ENCODE measurements at places on chromosomes 7 and 10.

DNA sequence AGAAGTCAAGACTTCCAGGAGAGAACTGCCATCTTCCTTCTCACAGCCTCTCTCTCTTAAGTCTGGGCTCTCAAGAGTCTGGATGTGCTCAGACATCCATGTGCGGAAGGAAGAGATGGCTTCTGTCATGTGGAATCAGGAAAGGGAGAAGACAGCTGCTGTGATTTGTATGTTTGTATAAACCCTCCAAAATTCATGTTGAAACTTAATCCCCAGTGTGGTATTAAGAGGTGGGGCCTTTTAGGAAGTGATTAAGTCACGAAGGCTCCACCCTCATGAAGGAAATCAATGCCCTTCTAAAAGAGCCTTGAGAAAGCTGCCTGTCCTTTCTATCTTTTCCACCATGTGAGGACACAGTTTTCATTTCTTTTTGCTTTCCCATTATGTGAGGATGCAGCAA, 73.9 kb upstream of the PTN start:
- no peak for DNase-seq

GRCh38 chr10:58942724-58943123, 233.7 kb upstream of the PHYHIPL start:
- no peak for DNase-seq

DNA sequence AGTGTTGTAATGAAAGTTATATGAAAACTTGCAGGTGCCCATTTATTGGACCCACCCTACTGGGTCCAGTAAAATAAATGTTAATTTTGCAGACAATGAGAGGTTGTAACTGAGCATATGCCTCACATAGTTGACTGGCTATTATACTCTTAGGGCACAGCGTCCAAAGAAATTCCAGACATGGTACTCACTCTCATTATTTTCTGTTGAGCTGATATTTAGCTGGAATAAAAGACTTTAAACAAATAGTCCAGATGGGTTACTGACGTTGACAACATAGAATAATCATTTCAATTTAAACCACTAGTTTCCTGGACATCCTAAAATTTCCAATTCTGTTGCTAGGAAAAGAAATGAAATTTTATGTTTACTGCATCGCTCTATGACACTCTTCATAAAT, 174.5 kb downstream of the ZNF365 start:
- no peak for DNase-seq

DNA sequence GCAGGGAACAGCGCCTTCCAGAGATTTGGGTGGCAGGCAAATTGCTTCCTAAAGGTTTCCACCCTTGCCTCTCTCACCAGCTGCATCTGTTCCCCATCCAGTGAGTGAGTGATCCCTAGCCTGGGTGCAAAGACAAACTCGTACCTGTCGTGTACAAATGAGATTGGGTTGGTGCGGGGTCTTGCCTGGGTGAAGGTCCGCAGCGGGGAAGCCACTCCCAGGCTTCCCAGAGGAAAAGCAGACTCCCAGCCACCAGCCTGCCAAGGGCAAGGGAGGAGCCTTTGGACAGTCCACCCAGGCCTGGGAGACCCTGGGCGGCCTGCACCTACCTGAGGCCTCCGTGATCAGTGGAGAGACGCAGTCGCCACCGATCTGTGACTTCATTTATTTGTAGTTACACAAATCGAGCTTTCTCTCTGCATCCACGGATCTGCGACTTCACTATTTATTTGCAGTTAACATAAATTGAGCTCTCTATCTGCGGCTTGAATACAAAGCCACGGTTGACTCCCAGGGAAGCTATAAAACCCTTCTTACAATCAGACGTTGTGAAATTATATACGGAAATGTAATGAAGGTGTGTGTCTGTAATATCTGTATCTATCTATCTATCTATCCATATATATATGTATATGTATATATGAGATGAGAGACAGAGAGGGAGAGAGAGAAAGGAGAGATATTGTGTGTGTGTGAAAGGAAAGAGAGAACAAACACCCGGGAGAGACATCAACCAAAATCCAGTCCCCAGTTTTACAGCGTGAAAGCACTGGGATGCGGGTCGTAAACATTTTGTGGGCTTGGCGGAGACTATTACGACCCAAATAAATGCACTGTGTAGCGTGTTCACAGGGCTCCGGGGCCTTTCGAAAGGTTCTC, 3.0 kb upstream of the HOXA7 start:
- no peak for DNase-seq

- DNase-seq = no peak
Measured at GRCh38 chr7:157523766-157524421, 187.1 kb downstream of the DNAJB6 start.

DNA sequence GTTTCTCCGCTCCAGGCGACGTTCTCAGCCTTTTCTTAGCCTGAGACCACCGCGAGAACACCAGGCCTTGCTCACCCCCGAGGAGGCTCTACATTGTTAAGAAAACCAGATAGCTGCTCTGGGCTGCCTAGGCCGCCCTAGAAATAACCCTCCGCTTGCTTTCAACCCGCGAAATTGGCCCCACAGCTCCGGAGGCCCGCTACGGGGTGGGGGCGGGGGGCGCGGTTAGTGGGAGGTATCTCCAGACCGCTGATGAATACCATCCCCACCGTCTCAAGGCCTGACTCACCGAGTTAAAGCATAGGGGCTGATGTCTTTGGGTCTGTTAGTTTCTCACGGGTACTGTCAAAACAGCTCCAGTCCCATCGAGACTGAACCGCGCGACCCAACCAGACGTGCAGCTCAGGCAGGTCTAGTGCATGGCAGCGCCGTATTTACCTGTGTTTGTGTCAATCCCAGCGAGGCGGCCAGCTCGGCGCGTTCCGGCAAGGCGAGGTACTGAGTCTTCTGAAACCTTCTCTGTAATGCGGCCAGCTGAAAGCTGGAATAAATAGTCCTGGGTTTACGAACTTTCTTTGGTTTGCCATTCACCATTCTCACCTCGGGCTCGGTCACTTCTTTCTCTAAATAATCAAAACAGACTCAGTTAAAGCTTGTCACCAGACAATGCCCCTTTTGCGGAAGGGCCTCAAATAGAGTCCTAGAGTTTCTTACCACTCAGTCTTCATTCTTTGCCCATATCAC, 2.7 kb downstream of the DLX5 start:
- DNase-seq = no peak

DNA sequence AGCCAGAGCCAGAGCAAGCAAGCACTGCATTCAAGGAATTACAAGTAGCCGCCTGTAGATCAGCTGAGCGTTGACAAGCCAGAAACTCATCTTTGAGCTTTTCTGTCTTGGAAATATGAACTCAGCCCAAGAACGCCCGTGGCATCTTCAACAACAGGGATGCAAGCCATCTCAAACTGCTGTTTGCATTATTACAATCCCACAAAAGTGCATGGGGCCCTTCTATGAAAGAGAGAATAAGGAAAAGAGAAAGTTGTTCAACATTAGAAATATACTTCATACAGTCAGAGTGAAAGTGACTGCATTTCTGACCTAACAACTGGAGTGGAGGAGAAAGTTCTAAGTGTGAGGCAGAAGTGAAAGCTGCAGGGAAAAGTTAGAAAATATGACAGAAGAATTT, 6.5 kb downstream of the SGCE start:
- no peak for DNase-seq

GRCh38 chr7:2701424-2701823, 13.4 kb downstream of the AMZ1 start:
- no peak for DNase-seq

DNA sequence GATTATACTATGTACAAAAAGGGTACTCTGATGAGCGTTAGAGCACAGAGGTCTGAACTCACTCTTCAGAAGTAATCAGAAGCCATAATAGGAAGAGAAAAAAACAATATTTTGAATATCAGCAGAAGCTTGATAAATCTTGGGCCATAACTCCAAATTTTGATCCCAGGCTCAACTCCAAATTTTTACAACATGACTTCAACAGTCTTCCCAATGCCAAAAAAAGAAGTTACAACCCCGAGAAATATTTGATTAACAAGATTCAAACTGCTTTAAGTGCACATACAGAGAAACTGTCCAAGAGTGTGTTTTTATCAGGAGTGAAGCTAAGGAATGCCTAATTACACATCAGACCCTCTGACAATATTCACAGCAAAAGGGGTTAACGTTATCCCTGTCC, 7.5 kb downstream of the MPP7 start:
- DNase-seq = no peak

- no peak for DNase-seq
Measured at GRCh38 chr7:17722798-17723197, 217.5 kb downstream of the SNX13 start.

DNA sequence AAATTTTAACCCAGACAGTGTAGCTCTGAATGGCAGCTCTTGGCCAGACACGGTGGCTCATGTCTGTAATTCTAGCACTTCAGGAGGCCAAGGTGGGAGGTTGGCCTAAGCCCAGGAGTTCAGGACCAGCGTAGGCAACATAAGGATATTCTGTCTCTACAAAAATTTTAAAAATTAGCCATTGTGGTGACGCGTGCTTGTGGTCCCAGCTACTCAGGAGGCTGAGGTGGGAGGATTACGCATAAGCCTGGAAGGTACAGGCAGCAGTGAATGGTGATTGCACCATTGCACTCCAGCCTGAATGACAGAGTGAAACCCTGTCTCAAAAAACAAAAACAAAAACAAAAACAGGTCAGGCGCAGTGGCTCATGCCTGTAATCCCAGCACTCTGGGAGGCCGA, 50.0 kb downstream of the SUFU start:
- no peak for DNase-seq

DNA sequence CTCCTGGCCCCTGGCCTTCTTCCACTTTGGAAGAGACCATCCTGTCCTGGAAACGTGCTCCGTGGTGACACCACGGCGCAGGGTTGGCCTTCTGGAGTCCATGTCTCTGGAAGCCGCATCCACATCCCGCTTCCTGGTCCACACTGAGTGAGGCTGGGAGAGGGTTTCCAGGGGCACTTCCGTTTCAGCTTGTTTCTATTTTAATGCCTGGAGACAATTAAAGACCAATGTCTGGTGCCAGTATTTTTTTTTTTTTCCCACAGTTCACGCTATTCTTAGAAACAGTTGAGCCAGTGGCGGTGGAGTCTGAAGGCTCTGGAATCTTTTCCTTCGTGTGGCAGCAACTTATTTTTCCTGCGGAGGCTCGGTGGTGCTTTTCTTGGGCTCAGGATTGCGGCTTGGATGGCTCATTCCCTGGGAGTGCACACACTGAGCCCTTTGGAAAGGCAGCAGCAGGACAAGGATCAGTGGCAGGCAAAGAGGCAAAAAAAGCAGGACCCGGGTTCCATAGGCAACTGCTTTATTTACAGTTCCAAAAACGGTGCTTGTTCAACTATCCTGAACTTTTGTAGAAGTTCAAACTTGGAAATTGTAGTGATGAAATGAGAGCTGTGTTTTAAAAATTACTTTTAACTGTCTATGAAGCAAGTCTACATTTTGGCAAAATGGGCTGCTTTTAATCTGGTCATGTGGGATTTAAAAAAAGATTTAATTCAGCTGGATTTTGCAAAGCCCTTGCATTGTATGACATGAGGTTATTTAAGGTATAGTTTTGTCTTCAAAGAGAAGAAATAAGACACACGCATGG, 202.8 kb downstream of the BAMBI start:
- no peak for DNase-seq

DNA sequence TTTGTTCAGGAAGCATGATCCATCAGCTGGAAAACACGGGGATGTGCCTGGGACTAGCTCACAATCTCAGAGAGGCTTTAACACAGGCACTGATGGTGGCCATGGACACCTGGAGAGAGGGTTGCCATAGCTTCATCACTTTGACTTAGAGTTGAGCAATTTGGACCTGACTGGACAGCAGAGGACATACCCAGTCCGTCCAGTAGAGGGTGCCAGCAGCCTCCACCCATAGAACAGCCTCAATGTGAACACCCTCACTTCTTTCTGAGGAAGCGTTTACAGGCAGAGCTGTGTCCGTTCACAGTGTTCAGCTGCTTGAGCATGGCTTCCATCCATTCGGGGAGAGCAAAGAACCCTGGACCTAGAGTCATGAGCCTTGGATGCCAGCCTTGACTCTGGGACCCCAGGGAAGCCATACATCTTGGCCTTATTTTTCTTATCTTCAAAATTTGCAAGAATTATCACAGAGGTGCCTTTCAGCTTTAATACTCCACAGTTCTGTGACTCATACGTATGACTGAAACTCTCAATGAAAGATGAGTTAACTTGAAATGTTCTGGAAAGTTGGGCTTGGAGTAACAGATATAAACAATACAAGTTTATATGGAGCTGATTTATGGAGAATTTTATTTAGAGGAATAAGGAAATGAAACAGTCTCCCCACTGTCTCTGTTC, 302.9 kb upstream of the PODXL start:
- DNase-seq = peak; percentile 58

DNA sequence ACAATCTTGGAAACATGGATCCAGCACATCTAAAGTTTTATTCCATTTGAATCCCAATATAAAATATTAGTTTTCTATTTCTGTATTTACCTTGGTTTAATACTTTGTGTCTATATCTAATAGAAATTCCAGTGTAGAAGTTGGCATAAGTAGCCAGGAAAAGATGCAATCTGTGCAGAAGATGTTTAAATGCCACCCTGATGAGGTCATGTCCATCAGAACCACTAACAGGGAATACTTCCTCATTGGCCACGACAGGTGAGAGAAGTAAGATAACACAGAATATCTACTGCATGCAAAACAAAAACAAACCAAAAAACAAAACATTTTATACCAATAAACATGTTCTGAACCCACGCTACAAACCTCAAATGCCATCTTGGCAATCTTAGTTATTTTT, 15.7 kb downstream of the PLEKHS1 start:
- no peak for DNase-seq

DNA sequence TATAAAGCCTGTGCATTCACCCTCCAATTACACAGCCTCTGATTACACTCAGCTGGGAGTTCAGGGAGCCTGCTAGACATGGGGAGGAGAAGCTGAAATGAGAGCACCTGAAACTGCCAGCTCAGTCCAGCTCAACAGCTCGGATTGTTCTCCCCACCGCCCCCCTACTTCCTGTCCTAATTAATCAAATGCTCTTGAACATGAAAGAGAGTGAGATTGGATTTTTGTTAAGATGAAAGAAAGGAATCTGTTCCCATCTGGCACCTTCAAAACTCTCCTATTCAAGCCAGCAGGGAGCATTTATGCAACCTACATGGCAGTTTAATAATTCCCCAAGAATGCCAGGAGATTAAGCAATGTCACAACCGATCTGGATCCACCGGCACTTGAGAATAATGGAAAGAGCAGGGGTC, 98.0 kb downstream of the NPSR1 start:
- DNase-seq = peak; percentile 62

- DNase-seq = no peak
Measured at GRCh38 chr10:49627644-49628247, 13.9 kb downstream of the CHAT start.

GRCh38 chr10:91597197-91597881, 35.5 kb downstream of the PPP1R3C start:
- peak; percentile 12 for DNase-seq

DNA sequence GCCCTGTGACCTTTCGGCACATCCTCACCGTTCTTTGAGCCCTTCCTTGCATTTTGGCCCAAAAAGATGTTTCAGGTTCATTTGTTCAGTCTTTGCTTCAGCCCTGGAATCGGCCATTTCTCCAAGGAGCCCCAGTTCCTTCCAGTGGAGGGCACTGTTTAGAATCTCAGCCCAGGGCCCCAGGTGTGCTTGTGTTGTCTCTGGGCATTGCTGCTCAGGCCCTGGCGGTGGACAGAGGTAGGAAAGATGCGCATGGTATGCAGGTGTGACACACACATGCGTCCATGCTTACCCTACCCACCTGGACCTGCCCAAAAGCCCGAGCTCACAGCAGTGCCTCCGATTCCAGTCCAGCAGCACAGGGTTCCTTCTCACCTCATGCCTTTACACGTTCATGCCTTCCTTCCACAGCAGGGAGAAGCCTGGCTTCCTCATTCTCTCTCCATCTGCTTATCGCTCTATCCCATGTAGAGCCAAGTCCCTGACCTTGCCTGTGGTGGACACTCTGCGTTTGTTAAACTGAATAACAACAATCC, 70.6 kb downstream of the LHPP start:
- DNase-seq = peak; percentile 66

GRCh38 chr10:87695074-87695473, 35.4 kb downstream of the PAPSS2 start:
- no peak for DNase-seq

Data from cerebellar cortex (tissue), 1 donor.